H9 (cell line): ENCODE measurements at places on chromosomes 12 and 14.

DNA sequence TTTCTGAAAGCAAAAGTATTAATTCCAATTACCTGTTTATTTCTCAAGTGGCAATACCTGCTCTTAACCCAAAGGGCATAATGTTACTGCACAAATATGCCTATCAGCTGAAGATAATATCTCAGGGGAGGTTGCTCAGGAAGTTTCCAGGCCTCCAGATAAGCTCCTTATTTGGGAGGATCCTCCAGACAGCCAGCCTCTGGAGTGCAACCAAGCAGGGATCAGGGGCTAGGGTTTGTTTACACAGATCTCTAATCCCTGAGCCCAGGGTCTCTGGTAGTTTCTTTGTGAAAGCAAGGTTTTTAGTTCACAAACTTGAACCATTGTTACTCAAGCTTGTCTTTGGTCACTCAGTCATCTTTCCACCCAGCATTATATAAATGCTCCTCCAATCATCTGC is 124.4 kb downstream of the SLC38A4 start:
- DNase-seq = no peak

DNA sequence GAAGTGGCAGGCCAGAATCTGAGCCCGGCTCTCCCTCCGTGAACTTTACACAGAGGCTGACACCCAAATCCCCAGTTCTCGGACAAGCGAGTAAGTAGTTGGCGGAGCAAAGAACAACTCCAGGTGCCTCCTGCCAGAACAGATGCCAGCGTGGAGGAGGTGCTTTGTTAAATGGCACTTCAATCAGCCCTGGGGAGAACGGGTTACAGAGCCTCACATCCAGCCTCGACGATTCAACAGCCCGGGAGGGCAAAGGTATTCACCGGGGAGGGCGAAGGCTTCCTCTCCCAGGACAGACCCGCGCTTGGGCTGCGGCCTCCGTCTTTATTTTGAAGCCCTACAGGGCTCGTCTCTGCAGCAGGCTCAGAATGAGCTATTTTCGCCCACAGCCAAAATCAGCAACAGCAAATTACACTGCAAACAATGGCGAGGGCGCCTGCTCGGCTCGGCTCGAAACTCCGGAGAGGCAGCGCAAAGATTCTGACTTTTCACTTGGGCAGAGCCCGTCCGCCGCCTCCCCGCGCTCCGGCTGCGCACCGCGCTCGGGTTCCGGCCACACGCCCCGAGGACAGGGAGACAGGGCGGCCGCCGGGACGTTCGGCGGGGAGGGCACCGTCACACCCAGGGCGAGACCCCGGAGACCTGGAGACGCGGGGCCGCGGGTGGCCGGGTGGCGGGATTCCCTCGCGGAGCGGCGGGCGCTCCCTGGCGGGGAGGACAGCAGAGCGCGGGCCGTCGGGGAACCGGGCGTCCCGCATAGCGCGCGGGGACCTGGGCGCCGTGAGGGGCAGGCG is 811 bp downstream of the TMCC3 start:
- peak; percentile 55 for DNase-seq

DNA sequence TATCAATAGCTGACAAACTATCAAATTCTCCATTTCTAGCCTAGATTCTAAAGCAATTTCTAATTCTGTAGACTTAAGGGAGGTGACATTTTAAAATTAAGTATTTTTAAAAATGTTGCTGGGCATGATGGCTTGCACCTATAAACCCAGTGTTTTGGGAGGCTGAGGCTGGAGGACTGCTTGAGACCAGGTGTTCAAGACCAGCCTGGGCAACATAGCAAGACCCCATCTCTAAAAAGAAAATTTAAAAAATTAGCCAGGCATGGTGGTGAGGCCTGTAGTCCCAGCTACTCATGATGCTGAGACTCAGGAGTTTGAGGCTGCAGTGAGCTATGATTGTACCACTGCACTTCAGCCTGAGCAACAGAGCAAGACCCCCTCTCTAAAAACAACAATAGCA is 15.1 kb downstream of the MGST1 start:
- no peak for DNase-seq

GRCh38 chr12:89756585-89757398 is 48.2 kb upstream of the ATP2B1 start:
- no peak for DNase-seq

DNA sequence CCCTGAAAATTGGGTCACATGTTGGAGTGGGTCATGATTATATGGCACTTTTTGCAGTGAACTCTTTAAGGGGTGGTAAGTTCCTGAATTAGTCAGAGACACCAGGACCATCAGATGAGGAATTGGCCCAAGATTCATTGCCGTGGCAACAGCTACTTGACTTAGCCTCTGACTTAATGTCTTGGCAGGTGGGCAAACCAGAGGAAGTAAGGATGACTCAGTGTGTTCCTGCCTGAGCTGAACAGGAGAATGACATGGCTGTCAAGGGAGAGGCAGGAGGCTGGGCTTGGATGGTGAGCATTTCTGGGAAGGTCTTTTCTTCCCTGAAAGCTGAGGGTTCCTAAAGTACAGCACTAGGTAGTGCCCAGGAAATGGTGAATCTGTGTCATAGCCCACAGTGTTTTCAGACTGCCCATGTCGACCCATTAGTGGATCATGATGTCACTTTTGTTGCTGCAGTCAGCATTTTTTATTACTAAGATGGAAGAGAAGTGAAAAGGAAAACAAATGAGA is 170.1 kb upstream of the PWP1 start:
- DNase-seq = peak; percentile 57

- no peak for DNase-seq
These were observed 465.7 kb upstream of the FAR2 start for GRCh38 chr12:28683366-28683765.

GRCh38 chr12:120007272-120007671 is 18.2 kb downstream of the BICDL1 start:
- no peak for DNase-seq

DNA sequence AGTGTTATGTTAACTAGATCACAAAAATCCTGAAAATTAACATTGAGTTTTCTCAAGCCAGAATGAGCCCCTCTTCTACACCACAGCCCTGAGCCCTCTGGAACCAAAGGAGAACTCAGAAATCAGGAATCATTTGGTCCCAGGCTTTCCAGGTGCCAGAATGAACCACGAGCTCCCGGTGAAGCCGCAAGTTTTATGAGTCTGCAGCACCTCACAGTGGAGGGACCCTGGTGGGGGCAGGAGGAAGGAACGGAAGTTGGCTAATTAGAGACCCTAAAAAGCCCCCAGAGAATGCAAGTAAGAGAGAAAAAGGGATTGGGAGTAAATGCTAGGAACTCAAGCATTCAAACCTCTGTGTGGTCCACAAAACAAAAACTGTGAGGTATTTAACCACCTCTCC is 52.9 kb upstream of the BCL2L14 start:
- DNase-seq = peak; percentile 66

DNA sequence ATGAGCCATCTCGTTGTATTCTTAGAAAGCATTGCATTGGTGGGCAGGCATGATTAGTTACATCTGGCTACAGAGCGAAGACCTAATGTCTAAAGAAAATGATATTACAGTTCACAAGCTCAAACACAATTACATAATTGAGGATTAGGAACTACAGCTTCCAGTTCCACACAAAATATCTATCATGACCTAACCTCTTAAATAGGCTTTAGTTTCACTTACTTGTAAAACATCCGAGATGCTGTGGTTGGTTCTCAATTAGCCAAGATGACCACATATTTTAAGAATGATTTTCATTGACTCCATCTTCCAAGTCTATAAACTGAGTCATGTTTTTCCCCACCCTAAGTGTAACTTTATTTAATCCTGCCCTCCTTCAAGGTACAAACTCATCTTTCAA is 69.5 kb downstream of the LRIG3 start:
- no peak for DNase-seq

GRCh38 chr12:57990241-57990883 is 49.0 kb downstream of the ATP23 start:
- no peak for DNase-seq

GRCh38 chr14:92539419-92539818 is 25.8 kb downstream of the RIN3 start:
- no peak for DNase-seq

- DNase-seq = peak; percentile 80
These were observed 71.7 kb downstream of the CCDC92 start for GRCh38 chr12:123900871-123901376.

DNA sequence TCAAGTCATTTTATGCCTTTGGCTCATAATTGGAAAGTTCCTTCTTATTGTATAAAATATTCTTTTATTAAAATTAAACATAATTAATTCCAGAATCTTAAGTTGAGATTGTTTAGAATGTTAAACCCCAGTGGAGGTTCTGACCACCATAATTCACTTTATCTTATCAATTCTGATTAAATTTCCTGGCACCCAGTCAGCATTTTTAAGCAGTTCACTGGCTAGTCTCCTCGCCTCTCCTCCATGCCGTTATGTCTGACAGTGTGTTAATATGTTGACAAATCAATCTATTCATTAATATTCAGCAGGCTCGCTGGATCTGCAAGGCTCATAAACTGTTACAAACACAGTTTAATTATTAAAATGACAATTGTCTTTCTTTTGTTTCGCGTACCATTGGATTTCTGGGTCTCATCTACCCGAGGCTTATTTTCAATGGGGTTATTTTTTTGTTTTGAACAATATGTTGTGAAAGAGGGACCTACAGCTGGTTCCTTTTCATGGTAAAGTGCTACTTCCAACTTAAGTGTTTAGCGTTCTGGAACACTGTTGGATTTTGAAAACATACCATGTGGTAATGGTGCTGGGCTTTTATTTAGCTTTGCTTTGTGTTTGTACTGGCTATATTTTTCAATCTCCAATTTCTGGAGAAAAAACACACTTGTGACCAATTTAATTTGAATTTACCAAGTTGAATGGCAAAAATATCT is 339.7 kb downstream of the PRKD1 start:
- DNase-seq = no peak

- DNase-seq = no peak
These were observed 87.1 kb downstream of the VEZT start for GRCh38 chr12:95304673-95305198.

- DNase-seq = no peak
These were observed 100.3 kb upstream of the SOX5 start for GRCh38 chr12:24049728-24050127.

DNA sequence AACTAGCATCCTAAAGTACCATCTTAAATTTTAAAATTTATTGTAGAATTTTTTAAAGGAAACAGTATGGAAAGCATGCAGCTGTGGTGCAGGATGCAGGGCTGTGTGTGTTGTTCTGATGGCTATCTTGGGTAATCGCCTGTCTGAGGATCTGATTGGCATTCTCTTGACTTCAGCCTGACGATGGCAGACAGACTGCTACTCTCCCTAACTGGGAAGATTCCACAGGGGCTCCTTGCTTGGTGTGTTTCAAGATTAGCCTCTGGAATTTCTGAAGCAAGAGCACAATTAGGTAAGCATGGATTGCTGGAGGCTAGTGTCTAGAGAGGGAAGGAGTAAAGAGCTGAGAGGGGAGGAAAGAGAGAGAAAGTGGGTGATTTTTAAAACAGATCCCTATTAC is 696.8 kb upstream of the LRFN5 start:
- no peak for DNase-seq

DNA sequence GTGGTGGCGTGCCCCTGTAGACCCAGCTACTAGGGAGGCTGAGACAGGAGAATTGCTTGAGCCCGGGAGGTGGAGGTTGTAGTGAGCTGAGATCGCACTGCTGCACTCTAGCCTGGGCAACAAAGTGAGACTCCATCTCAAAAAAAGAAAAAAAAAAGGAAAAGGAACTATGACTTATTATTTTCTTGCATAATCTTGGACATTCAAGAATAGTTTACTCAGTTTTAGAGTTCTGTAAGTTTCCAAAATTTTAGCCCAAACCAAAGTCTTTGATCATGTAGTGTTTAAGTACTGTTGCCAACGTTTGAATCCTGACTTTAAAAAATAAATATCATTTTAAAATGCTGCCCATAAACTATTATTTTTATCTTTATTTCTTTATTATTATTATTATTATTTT is 6.2 kb downstream of the PSMA6 start:
- DNase-seq = no peak

DNA sequence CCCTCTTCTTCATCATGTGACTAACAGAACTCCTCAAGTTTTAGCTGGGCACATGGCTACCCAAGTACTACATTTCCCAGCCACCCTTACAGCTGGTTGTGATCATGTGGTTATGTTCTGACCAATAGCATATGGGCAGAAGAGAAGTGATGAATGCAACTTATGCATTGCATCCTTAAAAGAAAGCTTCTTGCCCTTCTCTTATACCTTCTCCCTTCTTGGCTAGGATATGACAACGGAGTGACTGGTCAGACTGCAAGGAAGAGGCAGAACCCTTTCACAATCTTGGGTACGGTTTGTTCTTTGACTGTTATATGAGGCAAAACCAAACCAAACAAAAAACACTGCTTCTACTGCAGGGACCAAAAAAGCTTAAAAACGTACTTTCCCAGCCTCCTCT is 66.5 kb upstream of the MAX start:
- no peak for DNase-seq

- DNase-seq = no peak
These were observed 53.0 kb downstream of the PAPLN start for GRCh38 chr14:73290279-73290678.

DNA sequence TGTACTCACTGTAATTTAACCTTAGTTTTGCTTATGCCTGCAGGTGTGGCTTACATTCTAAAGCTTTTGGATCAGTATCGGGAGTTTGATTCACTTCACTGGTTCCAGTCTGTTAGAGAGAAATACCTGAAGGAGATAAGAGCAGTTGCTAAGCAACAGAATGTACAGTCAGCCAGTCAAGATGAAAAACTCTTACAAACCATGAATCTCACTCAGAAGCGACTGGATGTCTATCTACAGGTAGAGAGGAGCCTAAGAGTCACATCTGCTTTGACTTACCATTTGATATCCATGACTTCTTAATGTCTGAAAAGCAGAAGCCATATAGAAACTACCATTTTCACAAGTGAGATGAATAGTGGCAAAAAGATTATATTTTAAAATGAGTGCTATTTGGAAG is 56.5 kb downstream of the WASHC4 start:
- no peak for DNase-seq

DNA sequence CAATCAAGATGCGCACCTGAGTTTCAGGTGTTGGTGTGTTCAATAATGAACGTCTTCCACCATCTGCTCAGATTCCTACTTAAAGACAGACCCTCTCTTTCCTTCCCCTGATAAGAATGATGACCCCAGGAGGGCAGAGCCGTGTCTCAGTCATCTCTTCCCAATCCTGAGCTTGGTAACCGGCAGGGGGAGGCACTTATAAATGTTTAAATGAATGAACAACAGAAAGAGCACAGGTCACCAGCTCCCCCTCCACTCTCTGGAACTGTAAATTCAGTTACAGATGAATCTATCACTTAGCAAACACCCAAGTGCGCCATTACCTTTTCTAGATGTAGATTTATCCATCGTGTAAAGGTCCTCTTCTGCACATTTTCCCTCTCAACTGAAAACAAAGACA is 72.4 kb upstream of the DICER1 start:
- DNase-seq = no peak
